NCI-H82 (cell line): ENCODE measurements at places on chromosomes 12 and 14.

DNA sequence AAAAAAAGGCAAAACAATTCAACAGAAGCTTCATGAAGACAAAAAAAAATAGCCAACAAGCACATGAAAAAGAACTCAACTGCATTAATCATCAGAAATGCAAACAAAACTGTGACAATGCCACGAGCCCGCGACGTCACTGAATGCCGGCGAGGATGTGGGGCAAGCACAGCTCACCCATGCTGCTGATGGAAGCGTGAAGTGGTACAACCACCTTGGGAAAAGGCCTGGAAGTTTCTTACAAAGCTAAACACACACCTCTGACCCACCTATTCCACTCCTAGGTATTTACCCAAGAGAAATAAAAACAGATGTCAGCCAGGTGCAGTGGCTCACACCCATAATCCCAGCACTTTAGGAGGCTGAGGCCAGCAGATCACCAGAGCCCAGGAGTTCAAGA, 10.5 kb downstream of the BTBD6 start:
- DNase-seq: no peak

- no peak for DNase-seq
Observed at GRCh38 chr14:79328863-79329262, 882.4 kb downstream of the DIO2 start.

DNA sequence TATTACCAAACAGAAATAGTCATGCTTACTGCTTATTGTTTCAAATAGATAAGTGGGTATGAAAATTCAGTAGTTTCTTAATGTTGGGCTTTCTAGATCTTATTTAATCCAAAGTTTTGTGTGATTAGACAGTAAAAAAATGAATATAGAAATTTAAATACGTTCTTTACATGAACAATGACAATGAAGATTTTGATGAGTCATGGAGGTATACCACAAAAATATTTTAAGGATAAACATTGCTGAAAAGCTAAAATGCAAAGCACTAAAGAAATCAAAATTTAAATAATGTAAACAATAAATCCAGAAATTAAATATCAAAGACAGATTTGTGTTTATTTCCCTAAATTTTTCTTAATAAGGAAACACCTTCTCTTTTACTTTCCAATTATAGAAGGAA, 78.3 kb downstream of the PIK3C2G start:
- DNase-seq: no peak

DNA sequence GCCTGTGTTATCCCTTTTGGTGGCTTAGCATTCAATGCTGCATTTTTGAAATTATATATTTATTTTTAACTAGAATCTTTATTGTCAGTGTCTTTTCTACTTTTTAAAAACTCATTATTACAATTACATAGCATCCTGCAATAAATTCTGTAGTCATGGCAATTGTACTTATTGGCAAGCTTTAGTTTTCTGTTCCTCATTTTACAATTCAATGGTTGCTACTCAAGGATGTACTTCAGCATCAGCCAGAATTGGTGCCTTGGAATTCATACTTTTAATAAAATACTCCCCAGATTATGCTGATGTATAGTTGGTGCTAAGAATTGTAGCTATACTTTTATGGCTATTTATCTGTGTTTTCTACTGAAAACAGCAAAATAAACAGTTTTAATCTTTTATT, 1756.8 kb upstream of the SEL1L start:
- DNase-seq: no peak

GRCh38 chr12:38544330-38545066, 227.9 kb downstream of the ALG10B start:
- DNase-seq: peak; percentile 29

DNA sequence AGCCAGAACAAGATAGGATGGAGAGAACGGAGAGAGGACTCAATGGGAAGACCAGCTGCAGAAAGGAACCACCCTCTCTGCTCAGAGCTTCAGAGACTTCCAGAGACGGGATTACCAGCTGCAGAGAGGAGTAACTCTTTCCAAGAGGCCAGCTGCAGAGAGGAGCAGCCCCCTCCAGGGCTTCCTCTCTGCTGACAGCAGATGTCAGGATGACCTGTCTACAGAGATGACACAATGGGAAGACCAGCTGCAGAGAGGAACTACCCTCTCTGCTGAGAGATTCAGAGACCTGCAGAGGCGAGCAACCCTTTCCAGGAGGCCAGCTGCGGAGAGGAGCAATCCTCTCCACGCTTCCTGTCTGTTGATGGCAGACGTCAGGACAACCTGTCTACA, 61.8 kb downstream of the KLRG1 start:
- no peak for DNase-seq

GRCh38 chr12:105226219-105226618, 9.8 kb downstream of the APPL2 start:
- DNase-seq: peak; percentile 6

- DNase-seq: peak; percentile 56
Observed at GRCh38 chr14:50806241-50806933, 24.6 kb downstream of the NIN start.

DNA sequence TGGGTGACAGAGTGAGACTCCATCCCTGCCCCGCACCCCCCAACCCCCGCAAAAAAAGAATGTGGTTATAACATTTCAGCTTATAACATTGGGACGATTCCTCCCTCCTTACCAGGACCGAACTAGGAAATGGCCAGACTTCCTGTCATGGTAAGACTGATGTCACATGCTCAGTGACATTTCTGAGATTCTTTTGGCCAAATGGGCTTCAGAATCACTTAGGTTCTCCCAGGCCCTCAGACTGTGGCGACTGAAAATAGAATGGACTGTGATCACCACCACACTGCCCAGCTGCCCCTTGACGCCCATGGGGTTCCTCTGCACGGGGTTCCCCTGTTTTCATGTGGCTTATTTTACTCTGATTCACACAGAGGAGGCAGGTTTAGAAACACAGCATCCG, 115.0 kb upstream of the EVL start:
- DNase-seq: no peak

- DNase-seq: peak; percentile 39
Observed at GRCh38 chr12:130714091-130714590, 2.0 kb downstream of the RIMBP2 start.

- peak; percentile 92 for DNase-seq
Observed at GRCh38 chr14:34338056-34338455, 124.0 kb downstream of the SPTSSA start.

DNA sequence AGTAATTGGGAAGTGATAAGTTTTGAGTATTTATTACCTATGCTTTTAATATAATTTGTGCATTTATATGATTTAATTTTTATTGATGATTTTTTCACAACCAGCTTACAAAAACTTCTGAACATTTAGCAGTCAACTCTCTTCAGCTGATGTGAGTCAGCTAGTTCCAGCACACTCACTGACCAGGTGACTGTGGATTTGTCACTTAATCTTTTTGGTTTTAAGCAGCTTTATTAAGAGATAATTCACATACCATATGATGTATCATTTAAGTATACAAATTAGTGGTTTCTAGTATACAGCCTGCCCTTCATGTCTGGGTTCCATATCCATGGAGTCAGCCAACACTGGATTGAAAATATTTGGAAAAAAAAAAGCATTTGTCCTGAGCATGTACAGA, 103.5 kb downstream of the SYNE2 start:
- peak; percentile 47 for DNase-seq

- DNase-seq: no peak
Observed at GRCh38 chr14:27386391-27386790, 788.6 kb upstream of the NOVA1 start.

DNA sequence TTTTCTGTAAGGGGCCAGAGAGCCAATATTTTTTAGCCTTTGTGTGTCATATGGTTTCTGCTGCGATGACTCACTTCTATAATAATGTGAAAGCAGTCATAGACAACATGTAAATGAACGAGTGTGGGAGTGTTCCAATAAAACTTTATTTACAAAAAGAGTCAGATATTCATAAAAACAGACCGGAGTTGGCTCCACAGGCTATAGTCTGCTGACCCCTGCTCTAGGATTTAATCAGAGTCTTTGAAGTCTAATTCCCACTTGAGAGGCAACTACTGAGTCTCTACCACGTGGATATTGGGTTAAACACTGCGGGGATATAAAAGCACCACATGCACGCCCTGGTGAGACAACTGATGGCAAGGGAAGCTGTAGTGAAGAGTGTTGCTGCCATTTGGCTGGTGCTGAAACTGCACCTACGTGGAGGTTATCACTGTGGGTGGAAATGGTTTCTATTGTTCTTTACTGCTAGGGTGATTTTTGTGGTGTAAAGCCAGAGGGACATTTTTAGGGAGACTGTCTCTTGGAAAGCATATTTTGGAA, 3.6 kb upstream of the NINJ2 start:
- DNase-seq: no peak

DNA sequence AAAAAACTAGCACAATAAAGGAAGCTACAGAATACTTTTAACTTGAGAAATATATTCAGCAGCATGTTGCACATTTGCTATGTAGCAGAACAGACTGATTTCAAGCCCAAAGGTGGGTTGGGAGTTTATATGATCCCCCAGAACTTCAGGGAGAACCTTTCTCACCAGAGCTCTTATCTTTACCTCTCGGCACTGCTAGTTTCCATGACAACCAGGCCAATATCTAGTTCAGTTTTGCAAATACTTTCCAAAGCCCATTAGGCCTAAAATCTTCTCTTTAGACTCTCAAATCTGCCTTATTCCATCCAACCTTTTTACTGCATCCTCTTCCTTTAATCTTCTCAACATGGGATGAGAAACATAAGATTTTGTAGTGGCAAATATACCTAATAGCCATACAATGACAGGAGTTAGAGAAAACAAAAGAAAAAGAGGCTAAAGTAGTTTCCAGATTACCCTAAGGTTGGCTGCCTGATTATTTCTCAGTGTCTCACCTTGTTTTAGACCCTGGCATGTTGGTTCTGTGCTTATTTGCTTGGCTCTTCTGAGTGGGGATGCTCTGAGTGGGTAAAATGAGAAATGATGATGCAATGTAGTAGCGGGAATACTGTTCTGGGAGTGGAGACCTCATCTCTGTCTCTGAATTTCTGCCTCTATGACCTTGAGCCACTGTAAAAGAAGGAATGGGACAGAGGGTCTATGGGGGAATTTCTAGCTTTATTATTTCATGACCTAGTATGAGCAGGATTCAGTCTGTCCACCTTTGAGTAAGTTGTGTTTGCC, 427.6 kb upstream of the STXBP6 start:
- DNase-seq: no peak
